Stimulated activated CD8-positive, alpha-beta memory T cell treated with anti-CD3 and anti-CD28 coated beads, Interleukin-7, amount 100 ng/mL, for 1 hour (primary cell): ENCODE measurements at places on chromosomes 4 and X.
A peak's percentile ranks its signal among the peaks of the same experiment; 100 is the strongest.

DNA sequence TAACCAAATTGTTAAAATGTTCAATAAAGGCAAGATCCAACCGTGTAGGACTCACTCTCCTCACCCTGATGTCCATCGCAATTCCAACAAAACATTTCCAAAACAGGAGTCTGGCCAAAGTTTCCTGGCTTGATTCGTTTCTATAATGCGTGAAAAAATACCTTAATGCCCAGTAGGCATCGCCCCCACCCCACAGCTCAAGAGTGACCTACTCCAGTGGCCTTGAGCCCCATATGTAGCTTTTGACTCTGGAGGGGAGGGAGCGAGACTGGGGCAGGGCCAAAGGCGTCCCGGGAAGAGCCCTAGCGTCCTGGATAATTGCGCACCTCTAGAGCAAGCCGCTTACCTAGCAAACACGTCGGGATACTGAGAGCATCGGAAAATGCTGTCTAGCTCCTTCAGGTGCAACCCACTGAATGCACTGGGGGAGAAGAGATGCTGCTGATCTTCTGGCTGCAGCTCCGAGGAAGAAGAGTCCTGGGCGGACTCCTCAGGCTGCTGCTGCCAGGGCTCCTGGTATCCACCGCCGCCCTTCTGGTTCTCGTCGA lies 55.6 kb upstream of the NKAP start:
- DNase-seq, result no peak

DNA sequence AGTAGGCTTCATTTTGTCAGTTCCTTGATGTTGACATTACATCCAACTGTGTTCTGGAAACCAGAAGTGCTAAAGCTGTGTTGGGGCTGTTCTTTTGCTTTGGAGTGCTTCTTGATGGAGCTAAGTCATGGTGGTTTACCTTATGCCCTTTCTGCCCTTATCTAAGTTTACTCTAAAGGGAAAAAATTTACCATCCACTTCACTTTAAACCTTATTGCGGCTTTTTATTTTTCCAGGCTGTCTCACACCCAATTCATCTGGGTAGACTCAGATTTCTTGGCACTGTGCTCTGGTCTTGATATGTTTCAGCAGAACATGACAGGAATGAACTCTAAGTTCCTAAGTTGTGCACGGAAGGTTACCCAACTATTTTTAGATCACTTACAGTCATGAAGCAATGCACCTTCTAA lies 104.7 kb upstream of the TTC29 start:
- no peak for DNase-seq

- DNase-seq, result no peak
Measured at GRCh38 chr4:177427192-177427591, 15.0 kb downstream of the AGA start.

GRCh38 chrX:20265221-20265725 lies 1.4 kb downstream of the RPS6KA3 start:
- peak; percentile 39 for DNase-seq

GRCh38 chrX:21813612-21814368 lies 25.6 kb upstream of the MBTPS2 start:
- DNase-seq, result no peak

DNA sequence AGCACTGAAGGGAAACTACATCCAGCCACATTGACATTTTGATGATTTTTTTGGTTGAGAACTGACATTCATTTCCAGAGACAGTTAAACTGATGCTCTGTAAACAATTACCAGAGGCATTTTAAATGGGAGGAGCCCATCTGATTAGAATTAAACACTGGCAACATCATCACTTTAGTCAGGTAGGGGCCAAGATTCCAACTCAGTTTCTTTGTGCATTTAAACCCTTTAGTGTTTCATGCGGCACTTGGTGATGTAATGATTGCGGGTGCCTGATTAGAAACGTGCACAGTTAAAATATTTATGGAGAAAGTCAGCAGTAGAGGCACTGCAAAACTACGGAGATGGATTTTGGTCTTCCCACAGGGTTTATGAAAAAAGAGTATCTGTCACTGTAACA lies 16.1 kb downstream of the TNIP3 start:
- no peak for DNase-seq

GRCh38 chr4:498328-498904 lies 540 bp downstream of the ZNF721 start:
- DNase-seq, result no peak

GRCh38 chr4:112518675-112519074 lies 2.7 kb upstream of the NEUROG2 start:
- no peak for DNase-seq

DNA sequence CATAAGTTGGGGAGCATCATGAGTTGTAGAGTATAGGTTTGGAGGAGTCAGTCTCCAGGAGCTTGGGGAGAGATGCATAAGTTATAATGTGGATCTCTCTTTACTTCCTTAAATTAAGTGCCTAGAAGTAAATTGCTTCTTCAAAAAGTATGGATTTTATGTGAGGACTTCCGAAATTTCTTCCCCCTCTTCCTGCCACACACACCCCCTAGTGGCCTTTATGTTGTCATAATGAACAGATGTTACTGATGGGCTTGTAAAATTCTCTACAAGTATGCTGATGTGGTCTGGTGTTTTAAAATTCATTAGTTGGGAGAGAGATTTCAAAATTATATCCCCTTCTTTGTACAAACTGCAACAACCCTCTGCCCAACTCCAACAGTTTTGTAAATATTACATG lies 2.3 kb upstream of the METTL14 start:
- no peak for DNase-seq
